ENCODE measurements at places on chromosomes 1 and 21.

- DNase-seq = no peak
Measured at GRCh38 chr1:47574451-47575165, 136.8 kb downstream of the FOXD2 start.

GRCh38 chr1:38486085-38486484 is 373.5 kb downstream of the RRAGC start:
- no peak for DNase-seq

DNA sequence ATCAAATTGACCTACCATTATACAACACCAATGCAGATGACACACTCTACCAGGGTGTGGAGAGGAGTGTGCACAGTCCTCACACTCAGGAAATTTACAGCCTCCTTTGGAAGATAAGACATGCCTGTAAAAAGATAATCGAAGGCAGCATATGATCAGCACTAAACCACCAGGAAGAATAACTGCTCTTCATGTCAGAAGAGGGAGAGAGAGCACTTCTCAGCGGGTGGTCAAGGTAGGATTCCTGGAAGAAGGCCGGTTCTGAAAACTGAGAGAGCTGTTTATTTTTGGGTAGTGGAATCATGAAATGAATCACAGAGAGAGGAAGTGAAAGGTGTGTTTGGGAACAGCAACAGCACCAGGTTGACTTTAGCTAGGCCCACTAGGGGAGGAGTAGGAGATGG is 14.0 kb upstream of the ZNF697 start:
- no peak for DNase-seq

- no peak for DNase-seq
Measured at GRCh38 chr1:16882986-16883385, 12.8 kb upstream of the RNU1-2 start.

- peak; percentile 31 for DNase-seq
Measured at GRCh38 chr1:65170511-65171142, 22.6 kb downstream of the AK4 start.

GRCh38 chr1:167955915-167956314 is 19.0 kb upstream of the MPC2 start:
- no peak for DNase-seq

- no peak for DNase-seq
Measured at GRCh38 chr1:102550729-102551384, 554.1 kb upstream of the OLFM3 start.

- no peak for DNase-seq
Measured at GRCh38 chr1:41799723-41800122, 119.0 kb downstream of the HIVEP3 start.

GRCh38 chr1:20380616-20381035 is 90.0 kb downstream of the VWA5B1 start:
- no peak for DNase-seq

DNA sequence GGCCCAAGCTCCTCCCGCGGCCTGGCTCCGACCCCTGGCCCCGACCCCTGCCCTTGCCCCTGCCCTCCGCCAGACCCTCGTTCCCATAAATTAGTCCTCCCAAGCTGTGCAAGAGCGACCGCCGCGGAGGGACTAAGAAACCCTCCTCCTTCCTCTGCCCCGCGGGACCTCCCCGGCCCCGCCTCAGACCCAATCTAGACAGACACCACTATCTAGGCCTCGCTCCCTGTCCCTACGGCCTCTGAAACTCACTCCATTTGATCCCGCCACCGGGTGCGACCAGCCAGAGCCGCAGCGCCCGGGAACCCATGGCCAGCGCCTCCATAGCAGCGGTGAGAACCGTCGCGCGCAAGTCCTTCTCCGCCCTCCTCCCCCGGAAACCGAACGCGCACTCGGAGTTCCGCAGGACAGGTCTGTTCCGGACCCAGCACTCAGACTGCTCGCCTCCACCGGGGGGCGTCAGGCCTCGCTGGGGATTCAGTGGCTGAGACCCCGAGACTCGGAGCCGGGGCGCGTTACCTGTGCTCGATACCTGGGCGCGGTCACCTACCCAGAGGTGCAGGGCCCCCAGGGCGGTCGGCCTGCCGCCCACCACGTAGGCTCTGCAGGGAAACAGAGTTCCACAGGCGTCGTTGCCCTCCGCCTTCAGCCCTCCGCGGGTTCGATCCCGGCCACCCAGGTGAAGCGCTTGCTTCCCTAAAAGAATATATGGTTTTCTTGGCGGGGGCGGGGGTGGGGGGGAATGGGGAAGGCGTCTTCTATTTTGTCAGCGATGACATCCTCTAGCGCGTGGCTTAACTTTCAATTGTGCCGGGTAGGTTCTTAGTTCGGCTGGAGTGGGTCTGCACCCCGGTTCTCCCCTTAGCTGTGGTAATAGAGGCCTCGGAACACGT is at the start of gene MRPL39:
TSS of gene MRPL39 (minus strand) at position 331 of the 893 bp plus-strand sequence. CDS start at position 325, 6 bp downstream.
- DNase-seq = peak; percentile 91

DNA sequence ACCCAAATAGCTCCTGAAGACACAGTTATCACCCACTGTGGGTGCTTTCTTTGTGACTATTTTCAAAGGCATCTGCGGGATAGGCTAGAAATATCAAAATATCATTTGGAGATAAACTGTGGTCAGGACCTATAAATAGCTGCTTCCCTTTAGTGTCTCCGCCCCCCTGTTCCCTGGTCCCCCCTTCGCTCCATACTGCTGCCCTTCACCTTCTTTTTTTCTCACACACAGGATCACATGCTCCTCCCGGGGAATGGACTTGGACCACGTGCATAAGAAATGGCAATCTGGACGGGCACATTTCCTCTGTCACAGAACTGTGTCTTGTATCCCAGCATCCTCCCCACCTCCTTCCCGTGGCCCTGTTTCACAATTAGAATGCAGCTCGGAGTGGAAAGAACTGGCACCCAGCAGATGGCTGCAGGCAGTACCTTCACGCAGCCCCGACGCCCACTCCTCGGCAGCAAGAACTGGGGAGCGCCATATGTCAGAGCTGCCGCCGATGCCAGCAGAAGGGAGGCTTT is 68.8 kb upstream of the SSX2IP start:
- peak; percentile 30 for DNase-seq

DNA sequence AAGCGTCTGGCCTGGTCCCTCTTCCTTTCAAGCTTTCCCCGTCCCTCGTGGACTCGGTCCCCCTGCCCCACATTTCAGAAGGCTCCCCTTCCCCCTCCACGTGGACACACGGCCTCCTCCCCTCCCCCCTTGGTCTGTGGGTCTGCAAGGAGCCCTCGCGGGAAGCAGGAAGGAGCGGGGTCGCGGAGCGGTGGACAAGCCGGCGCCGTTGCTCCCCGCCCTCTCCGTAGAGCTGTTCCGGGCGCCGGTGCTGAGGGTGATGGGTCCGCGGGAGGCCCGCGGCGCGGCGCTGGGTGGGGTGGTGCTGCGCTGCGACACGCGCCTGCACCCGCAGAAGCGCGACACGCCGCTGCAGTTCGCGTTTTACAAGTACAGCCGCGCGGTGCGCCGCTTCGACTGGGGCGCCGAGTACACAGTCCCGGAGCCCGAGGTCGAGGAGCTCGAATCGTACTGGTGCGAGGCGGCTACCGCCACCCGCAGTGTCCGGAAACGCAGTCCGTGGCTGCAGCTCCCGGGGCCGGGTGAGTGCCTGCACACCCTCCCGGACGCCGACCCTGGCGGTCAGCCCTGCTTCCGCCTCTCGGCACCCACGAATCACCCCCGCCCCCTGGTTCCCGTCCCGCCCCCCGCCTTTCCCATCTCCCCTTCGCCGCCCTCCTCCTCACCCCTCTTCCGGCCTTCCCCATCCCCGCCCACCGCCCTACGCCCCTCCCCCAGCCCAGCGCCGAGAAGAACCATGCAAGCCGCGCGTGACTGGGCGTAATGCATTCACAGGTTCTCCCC is 5.3 kb downstream of the FCRLB start:
- DNase-seq = peak; percentile 47

DNA sequence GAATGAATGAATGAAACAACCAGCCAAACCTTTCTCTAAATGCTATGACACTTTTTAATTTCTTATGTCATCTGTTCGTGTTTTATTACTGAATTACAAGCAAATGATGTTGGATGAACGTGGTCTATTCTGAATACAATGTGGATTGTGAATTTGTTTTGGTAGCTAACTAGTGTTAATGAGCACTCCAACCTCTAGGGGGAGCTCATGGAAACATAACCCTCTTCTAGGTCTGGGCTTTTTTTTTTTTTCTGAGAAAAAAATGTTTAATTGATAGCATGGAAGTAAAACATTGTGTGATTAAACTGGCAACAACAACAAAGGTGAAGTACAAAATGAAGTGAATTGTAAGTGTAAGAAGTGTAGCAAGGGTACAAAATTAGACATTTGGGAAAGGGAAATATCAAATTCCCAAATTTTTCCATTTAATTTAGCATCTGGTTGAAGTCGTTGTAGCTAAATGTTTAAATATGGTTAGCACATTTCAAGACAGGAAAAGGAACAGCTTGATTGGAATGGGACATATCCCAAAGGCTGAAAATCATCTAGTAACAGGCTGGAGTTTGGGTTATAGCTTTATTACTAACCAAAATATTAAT is 42.6 kb upstream of the PTGS2 start:
- peak; percentile 43 for DNase-seq

DNA sequence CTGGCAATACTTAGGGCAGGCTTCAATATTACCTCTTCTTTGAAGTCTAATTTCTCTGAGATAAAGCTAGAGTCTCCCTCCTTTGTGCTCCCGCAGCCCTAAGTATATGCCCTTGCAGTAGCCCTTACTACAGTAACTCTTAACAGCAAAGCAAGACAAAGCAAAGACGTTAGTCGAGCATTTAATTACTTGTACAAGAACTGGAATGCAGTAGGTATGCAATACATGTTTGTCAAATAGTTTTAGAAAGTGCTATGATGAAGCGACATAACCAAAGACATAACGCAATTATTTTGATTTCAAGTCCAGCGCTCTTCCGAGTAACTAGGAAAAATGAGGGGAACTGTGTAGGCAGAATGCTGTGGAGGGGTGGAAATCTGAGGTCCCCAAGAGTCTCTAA is 1.6 kb downstream of the P3H1 start:
- no peak for DNase-seq

- DNase-seq = no peak
Measured at GRCh38 chr1:19737104-19737825, 62.5 kb downstream of the TMCO4 start.

GRCh38 chr1:206803221-206803730 is 31.0 kb upstream of the IL10 start:
- no peak for DNase-seq

DNA sequence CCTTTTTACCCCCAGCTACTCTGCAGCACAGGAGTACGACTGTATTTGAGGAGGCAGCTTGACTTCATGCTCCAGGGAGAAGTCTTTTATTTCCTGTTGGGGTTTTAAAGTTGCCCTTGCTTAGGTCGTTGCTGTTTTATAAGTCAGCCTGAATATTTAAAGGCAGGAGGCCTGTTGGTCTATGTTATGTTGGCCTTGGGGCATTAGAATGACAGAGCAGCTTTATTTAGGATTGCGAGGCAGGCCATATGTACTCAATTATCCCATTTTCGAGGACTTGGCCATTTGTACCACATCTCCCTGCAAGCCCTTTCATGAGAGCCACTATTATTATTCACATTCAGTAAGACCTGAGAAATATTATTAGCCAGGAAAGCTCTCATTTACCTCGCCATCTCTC is 47.0 kb downstream of the KIF26B start:
- DNase-seq = no peak

DNA sequence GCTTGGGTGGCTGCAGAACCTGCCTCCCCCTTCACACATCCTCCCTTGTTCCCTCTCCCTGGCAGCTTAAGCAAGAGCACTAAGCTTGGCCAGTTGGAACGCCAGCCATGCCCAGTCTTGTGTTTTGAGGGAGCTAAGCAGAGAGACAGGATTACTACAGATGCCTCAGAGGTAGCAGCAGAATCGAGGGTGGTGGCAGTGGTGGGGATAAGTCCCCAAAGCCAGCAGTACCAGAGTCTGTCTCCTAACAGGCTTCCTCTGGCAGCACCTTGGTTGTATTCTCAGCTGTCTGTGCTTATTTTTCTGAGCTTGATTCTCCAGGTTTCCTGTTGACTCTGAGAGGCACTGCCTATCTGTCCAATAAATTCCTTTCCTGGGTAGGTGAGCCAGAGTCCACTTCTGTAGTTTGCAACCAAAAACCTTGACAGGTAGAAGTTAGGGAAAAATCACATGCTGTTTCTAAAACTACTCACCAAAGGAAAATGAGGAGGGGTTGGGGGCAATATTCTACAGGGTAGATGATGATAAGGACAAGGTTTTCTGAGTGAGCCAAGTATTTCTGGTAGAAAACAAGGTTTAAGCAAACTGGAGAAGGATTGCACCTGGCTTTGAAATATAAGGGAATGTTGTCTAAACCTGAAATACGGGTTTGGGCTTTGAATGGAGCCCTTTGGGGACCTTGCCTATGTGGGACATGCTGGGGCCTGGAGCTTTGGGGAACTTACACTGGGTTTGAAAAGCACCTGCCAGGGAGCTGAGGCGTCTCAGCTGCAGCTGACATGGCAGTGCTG is 100.8 kb downstream of the PBX1 start:
- DNase-seq = no peak

GRCh38 chr1:62457955-62458354 is 21.1 kb downstream of the USP1 start:
- DNase-seq = no peak

- DNase-seq = no peak
Measured at GRCh38 chr21:41478319-41479177, 29.4 kb downstream of the TMPRSS2 start.

DNA sequence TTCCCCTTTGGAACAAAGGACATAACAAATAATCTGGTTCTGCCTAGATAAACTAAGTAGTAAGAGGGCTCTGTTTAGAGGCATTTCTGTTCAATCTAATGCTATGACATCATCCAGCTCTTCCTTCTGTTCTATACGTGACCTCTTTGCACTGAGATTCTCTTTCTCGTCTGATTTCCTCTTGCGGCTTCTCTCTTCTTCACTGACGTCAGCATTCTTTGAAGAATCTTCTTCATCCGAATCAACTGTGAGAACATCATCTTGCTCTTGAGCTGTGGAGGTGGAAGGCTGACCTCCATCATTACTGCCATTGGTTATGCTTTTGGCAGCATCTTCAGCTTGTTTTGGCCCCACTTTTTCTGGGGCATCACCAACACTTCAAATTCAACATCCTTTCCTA is 130.4 kb downstream of the HS2ST1 start:
- DNase-seq = no peak

DNA sequence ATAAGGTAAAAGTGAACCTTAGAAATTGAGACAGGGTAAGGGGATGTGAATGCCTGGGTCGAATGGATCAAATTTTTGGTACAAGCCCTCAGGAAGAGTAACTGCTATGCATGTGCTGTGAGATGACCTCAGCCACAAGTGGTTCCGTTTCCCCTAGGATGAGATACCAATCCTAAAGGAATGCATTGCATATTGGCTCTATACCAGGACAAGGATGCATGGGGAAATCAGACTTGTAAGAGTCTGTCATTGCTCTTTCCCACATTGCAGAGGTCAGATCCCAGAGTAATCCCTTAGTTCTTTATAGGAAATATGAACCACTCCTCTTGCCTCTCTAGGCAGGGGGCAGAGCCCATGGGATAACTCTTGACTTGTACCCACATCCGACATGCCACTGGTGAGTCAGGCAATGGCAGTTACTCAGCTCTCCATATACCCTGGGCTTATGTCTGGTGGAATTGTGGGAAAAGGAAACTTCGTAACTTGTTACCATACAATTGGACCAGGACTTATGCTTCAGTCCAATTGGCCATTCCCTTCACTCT is 428.3 kb upstream of the ZRANB2 start:
- DNase-seq = no peak
